ENCODE measurements at places on chromosomes 1 and 21.

GRCh38 chr1:63688302-63688890 is 85.4 kb upstream of the ROR1 start:
- DNase-seq, result no peak

- DNase-seq, result no peak
Observed at GRCh38 chr1:206792939-206793607, 20.8 kb upstream of the IL10 start.

- DNase-seq, result no peak
Observed at GRCh38 chr1:222413436-222413835, 134.5 kb downstream of the HHIPL2 start.

- no peak for DNase-seq
Observed at GRCh38 chr1:8377271-8377981, 59.5 kb downstream of the SLC45A1 start.

GRCh38 chr1:237241038-237241437 is 199.1 kb downstream of the RYR2 start:
- DNase-seq, result no peak

DNA sequence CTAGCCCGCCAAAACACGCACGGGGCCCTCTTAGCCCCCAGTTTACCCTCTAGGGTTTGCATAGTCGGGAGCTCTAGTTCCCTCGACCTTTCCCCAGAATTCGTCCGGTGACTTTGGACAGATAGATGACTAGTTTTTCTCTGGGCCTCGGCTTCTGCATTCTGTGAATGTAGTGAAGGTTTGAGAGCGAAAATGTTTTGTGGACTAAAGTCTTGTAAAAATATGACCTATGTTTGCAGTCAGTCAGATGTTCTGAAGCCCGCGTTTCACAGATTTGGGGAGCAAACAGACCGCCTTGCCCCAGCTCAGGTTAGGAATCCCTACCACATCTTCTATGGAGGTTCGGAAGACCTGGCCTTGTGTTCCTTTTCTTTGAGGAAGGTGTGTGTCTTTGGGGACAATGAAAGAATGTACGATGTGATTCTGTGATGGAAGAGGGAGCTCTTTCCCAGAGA is 401 bp downstream of the UQCRH start:
- no peak for DNase-seq

DNA sequence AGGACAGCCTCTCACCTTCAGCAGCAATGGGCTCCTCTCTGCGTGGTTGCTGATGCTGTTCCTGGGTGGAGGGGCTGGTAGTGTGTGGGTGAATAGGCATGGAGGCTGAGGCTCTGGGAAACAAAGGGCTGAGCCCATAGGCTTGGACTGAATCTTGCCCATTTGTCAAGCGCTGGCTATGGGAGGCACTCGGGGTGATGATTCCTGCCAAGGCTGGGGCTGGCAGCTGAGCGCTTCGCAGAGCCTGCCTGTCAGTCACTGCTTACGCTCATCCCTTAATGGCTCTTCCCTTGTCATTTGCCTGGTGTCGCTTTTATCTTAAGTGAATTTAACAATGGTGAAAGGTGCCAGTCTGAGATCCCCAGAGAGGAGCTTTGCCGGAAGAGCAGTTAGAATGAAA is 353.3 kb downstream of the PBX1 start:
- peak; percentile 48 for DNase-seq

- DNase-seq, result no peak
Observed at GRCh38 chr1:205632669-205633169, 908 bp upstream of the ELK4 start.

GRCh38 chr1:24925963-24926362 is 4.1 kb downstream of the RUNX3 start:
- DNase-seq, result peak; percentile 43

- no peak for DNase-seq
Observed at GRCh38 chr1:9246215-9246614, 11.6 kb downstream of the H6PD start.

DNA sequence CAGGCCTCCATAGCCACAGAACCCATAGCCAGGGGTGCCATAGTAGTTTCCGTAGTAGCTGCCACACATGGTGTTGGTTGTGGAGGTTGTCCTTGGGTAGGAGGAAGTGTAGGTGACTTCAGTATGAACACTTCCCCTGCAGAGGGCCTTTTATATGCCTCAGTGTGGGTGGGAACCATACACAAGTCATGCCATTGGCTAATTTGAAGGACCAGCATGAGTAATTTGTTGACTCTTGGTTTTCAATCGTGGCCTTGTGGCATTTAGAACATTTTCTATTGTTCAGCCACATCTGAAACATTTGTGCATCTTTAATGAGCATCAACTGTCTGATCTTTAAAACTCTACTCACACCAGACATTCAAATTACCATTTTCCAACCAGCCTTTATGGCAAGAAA is at the start of gene KRTAP6-1:
Gene KRTAP6-1 (minus strand): TSS at position 95 of the 400 bp plus-strand sequence. CDS start 26 bp downstream, at position 69.
- DNase-seq, result no peak

DNA sequence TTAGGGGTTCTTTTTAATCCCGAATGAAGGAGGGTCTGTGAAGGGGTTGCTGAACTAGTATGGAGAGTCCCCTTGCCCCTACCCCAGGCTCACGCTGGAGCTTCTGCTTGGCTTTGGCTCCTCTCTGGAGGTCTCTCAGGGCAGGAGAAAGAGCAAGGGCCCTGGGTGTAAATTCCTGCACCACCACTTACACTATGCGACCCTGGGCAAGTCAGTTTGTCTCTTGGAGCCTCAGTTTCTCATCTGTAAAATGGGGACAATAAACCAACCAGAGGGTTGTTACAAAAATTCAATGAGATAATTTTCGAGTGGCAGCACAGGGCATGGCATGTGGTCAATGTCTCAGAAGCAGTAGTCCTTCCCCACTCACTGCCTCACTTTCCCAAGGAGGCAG is 11.4 kb downstream of the FOXO6 start:
- DNase-seq, result no peak

DNA sequence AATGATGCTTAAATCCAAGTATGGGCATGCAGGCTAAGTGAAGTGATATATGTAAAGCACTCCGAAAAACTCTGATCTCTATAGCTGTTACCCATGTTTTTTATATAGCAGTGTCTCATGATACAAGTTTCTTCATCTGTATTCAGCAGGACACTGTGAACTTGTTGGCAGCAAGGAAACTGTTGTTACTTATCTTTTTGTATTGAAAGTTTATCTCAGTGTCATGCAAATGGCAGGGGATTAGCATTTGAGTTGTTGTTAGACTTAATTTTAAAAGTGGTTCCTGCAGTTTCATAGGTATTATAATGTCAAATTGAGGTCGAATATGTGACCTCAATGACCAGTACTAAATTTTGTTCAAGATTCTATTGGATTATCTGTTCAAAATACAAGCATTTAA is 47.9 kb downstream of the NCAM2 start:
- DNase-seq, result no peak

DNA sequence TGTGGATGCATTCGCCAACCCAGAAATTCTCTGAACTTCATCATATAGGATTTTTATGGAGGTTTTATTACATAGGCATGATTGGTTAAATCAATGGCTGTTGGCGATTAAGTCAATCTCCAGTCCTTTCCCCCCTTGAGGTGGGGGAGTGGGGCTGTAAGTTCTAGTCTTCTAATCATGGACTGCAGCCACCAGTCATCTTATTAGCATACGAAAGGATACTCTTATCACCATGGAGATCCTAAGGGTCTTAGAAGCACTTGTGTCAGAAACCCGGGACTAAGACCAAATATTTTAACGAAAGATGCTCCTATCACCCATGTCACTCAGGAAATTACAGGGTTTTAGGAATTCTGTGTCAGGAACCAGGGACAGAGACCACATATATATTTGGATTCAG is 36.3 kb downstream of the SDCCAG8 start:
- no peak for DNase-seq

DNA sequence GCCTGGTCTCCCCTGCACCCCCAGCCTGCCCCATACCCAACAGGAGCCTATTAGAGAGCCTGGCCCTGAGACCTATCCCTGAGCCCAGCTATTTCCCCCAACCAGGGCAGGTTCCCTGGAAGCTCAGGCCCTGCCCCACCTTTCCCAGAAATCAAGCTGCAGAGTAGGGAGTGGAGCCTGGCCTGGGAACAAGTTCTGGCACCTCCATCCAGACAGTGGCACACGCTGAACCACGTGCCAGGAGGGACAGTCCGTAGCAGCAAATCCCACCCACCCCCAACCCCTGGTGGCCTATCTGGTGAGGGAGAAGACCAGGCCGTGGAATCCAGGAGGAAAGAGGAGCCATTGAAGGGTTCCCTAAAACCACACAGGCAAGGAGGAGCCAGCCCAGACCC is 22.6 kb downstream of the TNNT2 start:
- DNase-seq, result no peak

GRCh38 chr1:193408782-193409293 is 222.4 kb upstream of the B3GALT2 start:
- DNase-seq, result no peak

DNA sequence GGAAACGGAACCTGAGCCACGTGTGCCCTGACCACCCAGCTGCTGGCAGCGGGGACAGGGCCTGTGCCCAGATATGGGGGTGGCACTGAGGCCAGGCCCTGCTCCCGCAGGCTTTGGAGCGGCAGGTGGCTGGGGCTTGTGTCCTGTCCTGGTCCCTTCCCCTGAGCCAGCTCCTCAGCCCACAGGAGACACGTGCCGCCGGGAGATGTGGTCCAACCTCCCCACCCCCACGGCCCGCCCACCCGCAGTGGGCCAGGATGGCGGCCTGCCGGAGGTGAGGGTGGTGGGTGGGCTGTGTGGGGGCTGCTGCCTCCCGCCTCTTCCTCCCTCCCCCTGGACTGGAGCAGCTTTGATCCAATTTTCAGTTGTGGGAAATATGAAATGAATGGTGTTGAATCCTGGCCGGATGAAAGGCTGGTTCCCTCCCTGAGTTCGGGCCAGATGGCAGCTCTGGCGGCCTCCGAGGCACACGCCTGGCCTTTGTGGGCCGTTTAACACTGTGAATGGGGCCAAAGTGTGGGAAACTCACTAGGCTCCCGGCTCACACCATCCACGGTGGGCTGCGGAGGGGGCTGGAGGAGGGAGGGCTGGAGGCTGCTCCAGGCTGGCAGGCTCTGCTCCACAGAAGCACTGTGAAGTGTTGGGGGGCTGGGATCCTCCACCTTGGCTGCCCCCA is 2.6 kb upstream of the HES5 start:
- DNase-seq, result peak; percentile 87

GRCh38 chr1:100516857-100517256 is 21.1 kb upstream of the GPR88 start:
- DNase-seq, result no peak

DNA sequence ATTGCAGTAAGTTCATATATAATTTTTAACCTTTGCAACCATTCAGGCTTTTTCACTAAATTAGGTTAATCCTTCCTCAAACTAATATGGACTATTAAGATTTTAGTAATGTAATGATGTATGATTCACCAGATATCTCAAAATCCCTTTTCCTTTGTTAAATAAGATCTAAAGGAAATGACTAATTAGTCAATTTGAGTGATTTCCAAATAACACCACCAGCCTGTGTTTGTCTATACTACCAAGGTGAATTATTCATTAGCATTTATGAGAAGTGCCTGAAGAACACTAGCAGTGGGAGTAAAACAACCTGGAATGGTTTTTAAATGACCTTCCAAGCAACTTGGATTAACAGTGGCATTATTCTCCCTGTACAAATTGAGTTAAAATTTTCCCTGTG is 670.6 kb upstream of the PKN2 start:
- DNase-seq, result no peak

DNA sequence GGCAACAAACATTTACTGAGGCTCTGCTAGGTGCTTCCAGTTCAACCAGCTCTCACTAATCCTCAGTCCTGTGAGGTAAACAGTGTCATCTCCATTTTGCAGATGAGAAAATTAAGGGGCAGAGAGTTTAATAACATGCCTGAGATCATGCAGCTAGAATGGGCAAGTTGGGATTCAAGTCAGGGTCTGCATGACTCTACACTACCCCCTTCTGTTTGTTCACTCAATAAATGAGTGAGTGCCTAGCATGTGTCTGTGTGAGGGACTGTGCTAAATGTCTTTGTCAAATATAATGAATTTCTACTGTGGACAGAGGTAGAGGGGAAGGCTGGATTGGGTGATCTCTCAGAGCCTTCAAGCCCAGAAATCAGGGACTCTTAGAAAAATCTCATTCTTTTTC is 4.5 kb downstream of the PEF1 start:
- no peak for DNase-seq

DNA sequence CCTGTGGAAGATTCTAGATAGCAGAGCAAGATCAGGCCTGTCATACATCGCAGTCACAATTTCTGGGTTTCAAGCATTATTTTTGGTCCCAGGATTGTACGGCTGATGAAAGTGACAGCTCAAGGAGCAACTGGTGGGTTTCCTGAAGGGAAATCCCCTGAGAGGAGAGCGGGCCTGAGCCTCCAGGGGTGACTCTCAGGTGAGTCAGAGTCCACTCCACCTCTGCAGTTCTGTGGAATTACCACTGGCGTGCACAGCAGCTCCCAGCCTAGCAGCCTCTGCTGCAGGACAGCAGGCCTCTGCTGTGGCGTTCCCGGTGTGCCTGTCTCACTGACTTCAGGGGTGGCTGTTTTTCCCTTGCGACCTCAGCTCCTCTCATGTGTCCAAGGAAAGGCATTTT is 24.4 kb downstream of the SLC66A1 start:
- no peak for DNase-seq

DNA sequence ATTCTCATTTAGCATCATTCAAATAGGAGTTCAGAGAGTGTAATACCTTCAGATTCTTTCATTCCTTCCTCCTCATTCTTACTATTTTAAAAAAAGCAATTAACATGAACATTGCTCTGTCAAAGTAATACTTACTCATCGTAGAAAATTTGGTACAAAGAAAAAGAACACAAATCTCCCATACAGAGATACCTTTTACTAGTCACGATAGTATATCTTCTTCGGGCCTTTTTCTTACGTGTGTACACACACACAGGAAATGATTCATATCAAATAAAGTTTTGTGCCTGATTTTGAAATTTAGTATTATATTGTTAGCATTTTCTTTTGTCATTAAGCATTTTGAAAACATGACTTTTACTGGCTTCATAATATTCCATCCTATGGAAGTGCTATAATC is 52.9 kb downstream of the NCF2 start:
- no peak for DNase-seq

DNA sequence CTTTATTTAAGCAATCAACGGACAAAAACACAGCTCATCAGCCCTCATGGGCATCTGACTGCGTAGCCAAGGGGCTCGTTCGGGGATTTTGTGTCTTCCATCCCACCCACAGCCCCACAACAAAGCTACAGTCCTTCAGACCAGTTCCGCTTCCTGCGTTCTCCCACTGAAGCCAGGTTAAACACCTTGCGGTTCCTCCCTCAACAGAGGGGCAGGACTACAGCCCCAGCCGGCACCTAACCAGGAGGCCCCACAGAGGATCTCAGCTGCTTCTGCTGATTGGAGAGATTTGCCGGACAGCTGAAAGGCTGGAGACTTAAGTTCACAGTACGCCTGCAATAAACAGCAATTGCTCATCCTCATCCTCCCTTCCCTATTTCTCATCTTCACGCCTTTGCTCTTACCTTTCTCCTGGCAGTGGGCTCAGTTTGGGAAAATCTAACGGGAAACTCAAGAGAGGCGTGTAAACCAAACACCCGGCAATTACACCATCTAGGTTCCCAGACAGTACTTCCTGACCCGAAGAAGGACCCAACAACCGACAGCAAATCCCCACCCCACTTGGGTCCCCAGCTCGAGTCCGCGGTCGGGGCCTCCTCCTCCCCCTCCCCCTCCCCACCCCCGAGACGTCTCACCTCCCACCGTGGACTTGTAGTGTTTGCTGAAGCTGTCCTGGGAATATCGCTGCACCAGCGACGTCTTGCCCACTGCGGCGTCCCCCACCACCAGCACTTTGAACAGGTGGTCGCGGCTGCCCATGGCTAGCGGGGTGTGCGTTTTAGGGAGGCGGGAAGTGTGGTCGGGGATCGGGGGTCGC is 876 bp downstream of the RAB29 start:
- DNase-seq, result peak; percentile 28
